ENCODE measurements at places on chromosomes 6 and 20. TPM values are rescaled to one million over a fixed set of nuclear protein-coding genes. Genes with fewer than 3 reads are reported as not detected.

TMEM181 gene
- total RNA-seq = 41.0 TPM

BANF2 gene
- not detected for total RNA-seq

PSMA7 gene
- total RNA-seq = 146 TPM

BPI gene
- total RNA-seq = 2.4 TPM

MYH7B gene
- 10.7 TPM for total RNA-seq

WFDC12 gene
- not detected for total RNA-seq

FAXC gene
- 13.9 TPM for total RNA-seq

PRKN gene
- total RNA-seq = 19.5 TPM

PKIB gene
- 19.4 TPM for total RNA-seq

RAET1G gene
- total RNA-seq = not detected

TRAPPC3L gene
- total RNA-seq = 0.38 TPM

GSTA3 gene
- total RNA-seq = not detected

TMEM244 gene
- 40.6 TPM for total RNA-seq

RSPO3 gene
- total RNA-seq = 9.5 TPM

APCDD1L gene
- total RNA-seq = 5.1 TPM

PI3 gene
- total RNA-seq = not detected

MUC21 gene
- total RNA-seq = 0.11 TPM

SNAP91 gene
- 68.5 TPM for total RNA-seq

LY6G6F gene
- not detected for total RNA-seq

MLN gene
- not detected for total RNA-seq

TBXT gene
- total RNA-seq = not detected

CD109 gene
- 17.0 TPM for total RNA-seq

RAD21L1 gene
- 0.38 TPM for total RNA-seq

NRSN1 gene
- 12.5 TPM for total RNA-seq

TPBG gene
- total RNA-seq = 27.0 TPM

SEL1L2 gene
- total RNA-seq = 0.60 TPM

GLP1R gene
- 0.88 TPM for total RNA-seq

AARS2 gene
- 21.2 TPM for total RNA-seq

MUC22 gene
- 0.11 TPM for total RNA-seq

DEFB116 gene
- total RNA-seq = not detected

MYLK4 gene
- 9.9 TPM for total RNA-seq
